Activated naive CD8-positive, alpha-beta T cell treated with anti-CD3 and anti-CD28 coated beads for 36 hours (primary cell): ENCODE measurements at places on chromosomes 16 and 17. TPM values are rescaled to one million over a fixed set of nuclear protein-coding genes. Genes with fewer than 3 reads are reported as not detected.
A peak's percentile ranks its signal among the peaks of the same experiment; 100 is the strongest.

Gene SLC16A13
- 5.2 TPM for total RNA-seq

Gene HBQ1
- 1.2 TPM for total RNA-seq

Gene KRT32
- not detected for total RNA-seq

Gene CDYL2
- total RNA-seq: 9.7 TPM

Gene FGF11
- total RNA-seq: 7.6 TPM

GRCh38 chr16:86591270-86591669 lies 12.9 kb downstream of the FOXL1 start:
- no peak for DNase-seq

DNA sequence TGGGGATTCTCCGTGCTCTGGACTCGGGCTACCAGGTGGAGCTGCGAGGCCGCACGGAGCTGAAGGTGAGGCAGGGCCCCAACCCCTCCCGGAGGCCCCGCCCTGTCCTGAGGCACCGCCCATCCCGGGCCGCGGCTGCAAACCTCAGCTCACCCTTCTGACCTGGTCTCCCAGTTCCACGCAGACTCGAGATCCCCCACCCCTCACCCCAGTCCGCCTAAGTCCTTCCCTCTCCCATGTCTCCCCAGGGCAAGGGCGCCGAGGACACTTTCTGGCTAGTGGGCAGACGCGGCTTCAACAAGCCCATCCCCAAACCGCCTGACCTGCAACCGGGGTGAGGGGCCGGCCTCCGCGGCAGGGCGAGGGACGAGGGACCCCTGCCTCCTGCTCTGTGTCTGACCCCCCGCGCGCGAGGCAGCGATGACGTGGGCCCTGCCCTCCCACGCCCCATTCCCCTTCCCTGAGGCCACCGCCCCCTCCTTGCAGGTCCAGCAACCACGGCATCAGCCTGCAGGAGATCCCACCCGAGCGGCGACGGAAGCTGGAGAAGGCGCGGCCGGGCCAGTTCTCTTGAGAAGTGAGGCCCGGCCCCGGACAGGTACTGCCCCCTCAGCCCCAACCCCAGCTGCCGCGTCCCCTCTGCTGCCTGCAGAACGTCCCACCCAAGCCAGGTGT lies 13.7 kb downstream of the GUCY2D start:
- no peak for DNase-seq

- DNase-seq: no peak
These were observed 31.4 kb upstream of the RNPS1 start for GRCh38 chr16:2299121-2299914.

DNA sequence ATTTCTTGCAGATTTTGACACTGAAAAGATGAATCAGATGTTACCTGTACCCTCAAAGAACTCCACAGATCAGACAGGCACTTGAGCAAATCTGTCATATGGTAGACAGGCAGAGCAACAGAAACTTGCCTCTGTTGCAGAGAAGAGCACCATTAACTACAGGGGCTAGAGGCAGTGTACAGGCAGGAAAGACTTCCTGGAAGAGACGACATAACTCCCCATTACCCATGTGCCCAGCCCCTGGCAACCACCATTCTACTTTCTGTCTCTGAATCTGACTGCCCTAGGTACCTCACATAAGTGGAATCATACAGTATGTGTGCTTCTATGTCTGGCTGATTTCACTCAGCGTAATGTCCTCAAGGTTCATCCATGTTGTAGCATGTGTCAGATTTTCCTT lies 15.5 kb downstream of the GFOD2 start:
- no peak for DNase-seq

GRCh38 chr16:54931120-54932014 lies 702 bp downstream of the IRX5 start:
- DNase-seq: no peak

DNA sequence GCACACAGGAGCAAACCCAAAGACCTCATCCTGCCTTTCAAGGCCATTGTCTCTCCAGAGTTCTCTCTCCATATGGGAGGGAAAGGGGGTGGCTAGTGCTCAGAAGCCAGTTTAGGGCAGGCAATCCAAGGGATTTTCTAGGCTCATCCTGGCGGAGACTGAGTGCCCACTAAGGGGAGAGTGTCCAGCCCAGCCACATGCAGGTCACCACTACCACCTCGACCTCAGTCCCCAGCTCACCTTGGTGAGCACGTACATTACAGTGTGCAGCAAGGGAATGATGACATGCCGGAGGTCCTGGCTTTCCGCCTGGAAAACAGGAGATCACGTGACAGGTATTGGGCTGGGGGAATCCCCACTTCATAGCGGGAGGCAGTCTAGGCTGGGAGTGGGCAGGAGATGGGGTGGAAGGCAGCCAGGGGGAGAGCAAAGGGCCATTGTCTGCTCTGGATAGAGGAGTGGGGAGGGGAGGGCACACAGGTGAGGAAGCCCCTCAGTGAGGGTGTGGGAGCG lies 29.9 kb downstream of the PIK3R6 start:
- no peak for DNase-seq

DNA sequence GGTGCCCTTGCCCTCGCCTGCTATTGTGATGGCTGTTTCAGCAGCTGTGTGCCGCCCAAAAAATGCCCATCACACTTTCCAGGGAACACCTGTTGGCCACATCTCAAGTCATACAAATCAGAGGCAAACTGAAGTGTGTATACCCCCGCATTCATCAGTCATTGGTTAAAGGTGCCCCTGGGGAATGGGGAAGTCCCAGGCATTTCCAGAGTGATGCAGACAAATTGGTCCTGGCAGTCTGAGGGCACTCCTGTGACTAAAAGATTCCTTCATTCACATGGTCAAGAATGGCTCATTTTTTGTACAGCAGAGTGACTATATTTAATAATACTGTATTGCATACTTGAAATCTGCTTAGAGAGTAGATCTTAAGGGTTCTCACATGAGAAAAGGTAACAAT lies 102.9 kb upstream of the TMEM97 start:
- DNase-seq: peak; percentile 14

DNA sequence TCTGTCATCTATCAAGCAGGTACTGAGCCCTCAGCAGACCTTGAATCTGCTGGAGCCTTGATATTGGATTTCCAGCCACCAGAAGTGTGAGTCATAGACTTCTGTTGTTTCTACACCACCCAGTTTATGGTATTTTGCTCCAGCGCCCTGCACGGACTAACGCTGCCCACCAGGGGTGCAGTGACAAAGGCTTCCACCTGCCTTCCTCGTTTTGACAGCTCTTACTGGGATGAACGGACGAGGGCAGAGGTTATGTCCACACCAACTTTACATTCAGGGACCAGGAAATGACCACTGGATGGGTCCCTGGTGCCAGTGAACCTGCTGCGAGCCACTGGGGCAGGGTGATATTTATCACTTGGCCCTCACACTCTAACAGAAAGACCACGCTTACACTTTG lies 66.6 kb upstream of the CBX4 start:
- no peak for DNase-seq

- DNase-seq: no peak
These were observed 2.7 kb downstream of the PPP1R1B start for GRCh38 chr17:39629494-39629880.

DNA sequence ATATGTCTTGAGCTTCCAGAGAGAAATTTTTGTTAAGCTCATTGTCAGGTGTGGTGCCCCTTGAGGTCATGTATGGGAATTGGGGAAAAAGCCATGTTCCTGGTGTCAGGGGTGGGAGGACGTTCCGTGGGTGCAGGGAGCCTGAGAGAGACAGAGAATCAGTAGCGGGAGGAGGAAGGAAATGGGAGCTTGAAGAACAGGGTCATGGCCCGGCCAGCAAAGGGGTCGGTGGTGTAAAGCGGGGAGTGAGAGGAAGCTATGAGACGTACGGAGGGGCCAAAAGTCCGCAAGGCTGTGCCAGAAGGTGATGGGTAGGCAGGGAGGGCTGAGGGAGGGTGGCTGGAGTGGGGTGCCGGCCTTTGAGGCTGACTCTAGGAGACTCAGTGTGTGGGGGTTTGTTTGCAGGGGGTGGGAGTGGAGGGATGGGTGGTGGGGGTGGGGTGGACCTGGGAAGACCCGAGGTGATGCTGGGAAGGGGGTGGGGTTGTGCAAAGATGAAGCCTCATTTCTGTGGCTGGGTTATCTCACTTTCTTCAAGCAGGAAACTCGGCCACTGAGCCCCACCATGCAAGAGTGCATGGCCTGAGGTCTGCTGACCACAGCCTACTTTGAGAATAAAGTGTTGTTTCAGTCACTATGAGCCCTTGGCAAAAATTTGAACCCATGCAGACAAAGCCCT lies 63.6 kb downstream of the PLCG2 start:
- DNase-seq: no peak

- DNase-seq: no peak
These were observed 4.5 kb downstream of the MFSD6L start for GRCh38 chr17:8794636-8795035.
